ENCODE measurements at places on chromosomes 11 and 22. TPM values are rescaled to one million over a fixed set of nuclear protein-coding genes. Genes with fewer than 3 reads are reported as not detected.
A peak's percentile ranks its signal among the peaks of the same experiment; 100 is the strongest.

The RAB38 gene
- not detected for total RNA-seq

The FAM227A gene
- total RNA-seq, result not detected

The MS4A6E gene
- total RNA-seq, result not detected

The EPS8L2 gene
- 710 TPM for total RNA-seq

The DDI1 gene
- total RNA-seq, result not detected

The TEAD1 gene
- 66.6 TPM for total RNA-seq

- no peak for DNase-seq
Measured at GRCh38 chr11:38582151-38582550, 1984.1 kb upstream of the RAG2 start.

- no peak for DNase-seq
Measured at GRCh38 chr11:38672445-38672844, 2074.4 kb upstream of the RAG2 start.

DNA sequence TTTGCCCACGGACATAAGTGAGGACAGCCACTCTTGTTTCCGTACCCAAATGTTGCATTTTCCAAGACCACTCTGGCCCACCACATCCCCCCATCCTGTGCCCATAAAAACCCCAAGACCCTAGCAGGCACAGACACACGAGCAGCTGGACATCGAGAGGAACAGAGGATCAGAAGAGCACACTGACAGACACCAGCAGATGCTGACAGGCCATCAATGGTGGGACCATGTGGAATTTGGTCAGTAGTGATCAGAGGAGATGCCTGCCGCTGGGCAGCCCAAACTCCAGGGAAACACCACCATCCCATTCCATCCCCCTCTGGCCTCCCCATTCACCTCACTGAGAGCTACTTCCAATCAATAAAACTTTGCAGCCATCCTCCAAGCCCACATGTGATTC lies 87.0 kb downstream of the DLG2 start:
- no peak for DNase-seq

- DNase-seq, result no peak
Measured at GRCh38 chr11:15695096-15695721, 580.5 kb downstream of the INSC start.

DNA sequence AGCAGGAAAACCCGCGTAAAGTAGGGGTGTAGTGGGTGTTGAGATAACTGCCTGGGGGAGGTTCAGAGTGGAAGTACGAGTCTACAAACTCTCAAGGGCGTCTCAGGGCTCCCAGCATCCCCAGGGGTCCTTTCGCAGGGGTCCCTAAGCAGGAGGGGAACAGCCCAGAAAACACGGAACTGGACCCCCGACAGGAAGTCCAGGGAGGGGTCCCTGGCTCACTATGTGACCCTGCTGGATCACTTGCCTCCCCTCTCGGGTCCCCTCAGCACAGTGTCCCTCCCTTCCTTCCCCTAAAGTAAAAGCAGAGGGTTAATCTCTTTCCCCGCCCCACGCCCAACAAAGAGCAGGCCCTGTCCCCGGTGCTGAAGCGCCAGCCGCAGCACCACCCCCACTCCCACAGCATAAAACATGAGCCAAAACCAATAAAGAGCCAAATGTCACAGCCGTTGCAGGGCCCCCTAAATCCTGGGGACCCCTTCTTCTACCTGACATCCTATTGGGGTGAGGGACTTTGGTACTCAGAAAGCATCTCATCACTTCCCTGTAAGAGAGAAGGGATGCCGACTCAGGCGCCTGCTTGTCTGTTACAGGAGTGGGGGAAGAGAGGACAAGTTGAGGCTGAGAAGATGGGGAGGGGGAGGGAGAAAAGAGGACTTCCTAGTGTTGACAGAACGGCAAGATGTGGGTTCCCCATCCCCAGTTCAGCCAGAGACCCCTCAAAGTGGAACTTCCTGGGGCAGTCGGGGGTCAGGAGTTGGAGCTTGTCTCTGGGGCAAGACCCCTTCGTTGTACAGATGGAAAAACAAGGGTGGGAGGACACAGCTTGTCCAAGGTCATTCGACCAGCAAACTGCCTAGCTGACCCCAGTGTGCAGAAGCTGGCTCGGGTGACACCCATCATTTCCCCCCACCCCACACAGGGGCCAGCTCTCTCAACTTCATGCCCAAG lies 1.4 kb upstream of the NEFH start:
- DNase-seq, result no peak

GRCh38 chr11:74147199-74147929 lies 23.4 kb downstream of the C2CD3 start:
- no peak for DNase-seq

GRCh38 chr11:87739261-87739660 lies 436.0 kb downstream of the RAB38 start:
- DNase-seq, result no peak

DNA sequence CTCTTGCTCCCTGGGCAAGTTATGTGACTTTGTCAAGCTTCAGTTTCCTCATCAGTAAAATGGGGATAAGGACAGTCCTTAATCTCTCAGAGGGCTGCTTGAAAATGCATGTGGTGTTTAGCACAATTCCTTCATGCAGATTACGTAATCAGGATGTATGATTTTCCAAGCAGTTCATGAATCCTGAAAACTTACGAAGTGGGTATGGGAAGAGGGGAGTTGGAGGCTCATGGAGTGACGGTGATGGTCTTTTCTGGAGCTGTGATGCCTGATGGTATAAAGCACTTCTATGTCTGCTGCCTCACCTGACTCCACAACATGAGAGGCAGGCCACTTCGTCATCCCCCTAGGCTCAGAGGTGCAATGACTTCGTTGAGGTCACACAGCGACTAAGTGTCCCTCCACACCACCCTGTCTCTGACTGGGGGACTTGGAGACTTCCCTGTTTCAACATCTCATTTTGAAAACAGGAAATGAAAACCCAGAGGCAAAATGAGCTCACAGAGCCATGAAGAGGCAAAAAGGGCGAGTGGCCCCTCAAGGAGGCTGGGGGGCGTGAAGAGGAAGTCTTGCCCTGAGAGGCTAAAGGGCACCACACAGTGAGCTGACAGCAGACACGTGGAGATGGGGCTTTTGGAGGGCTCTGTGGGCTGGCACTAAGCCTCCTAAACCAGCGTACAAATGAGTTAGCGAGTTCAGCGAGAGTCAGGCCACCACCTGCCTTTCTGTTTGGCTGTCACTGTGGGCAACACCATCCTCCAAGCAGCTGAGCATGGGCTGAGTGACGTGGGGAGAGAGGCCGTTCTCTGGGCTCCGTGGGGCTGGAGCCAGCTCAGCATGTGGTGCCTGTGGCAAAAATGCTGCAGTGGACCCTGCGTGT lies 10.1 kb downstream of the MCM5 start:
- DNase-seq, result peak; percentile 88
